Effector memory CD8-positive, alpha-beta T cell (primary cell): ENCODE measurements at places on chromosomes 13 and 19.

- no peak for DNase-seq
- no peaks in the 10 kb centered on the region for H3K27me3 ChIP-seq
- peak overlapping the region; percentile 96 for H3K27ac ChIP-seq
- peaks cover 36% of the 10 kb centered on the region for H3K36me3 ChIP-seq
- H3K4me1 ChIP-seq = peaks cover 21% of the 10 kb centered on the region
- peak overlapping the region; percentile 82 for H3K4me3 ChIP-seq
Observed at GRCh38 chr19:56403261-56403660, 871 bp upstream of the ZNF583 start.

DNA sequence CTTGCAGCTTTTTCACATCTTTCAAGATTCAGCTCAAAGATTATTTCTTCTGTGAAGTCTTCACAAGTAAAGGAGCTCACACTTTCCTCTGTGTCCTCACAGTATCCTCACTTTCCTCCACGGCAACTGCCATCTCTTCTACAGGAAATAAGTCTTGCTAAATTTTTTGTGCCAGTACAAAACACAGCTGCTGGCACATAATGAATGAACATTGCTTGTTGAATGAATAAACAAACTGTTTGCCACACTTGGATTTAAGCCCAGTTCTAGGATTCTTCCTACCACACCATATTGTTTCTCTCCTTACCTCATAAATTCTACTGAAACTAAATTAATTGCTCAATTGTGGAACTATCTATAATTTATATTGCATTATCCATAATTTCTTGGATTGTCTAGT, 59.5 kb downstream of the RAP2A start:
- no peaks in the 10 kb centered on the region for H3K4me1 ChIP-seq
- DNase-seq = no peak
- no peak overlapping the region for H3K27ac ChIP-seq
- H3K4me3 ChIP-seq = no peak overlapping the region

GRCh38 chr13:90246687-90247345, 1100.7 kb upstream of the MIR17HG start:
- no peaks in the 10 kb centered on the region for H3K4me1 ChIP-seq
- H3K27me3 ChIP-seq = no peaks in the 10 kb centered on the region
- no peak for DNase-seq
- H3K4me3 ChIP-seq = no peak overlapping the region

GRCh38 chr19:49364083-49364737, 533 bp downstream of the DKKL1 start:
- no peaks in the 10 kb centered on the region for H3K36me3 ChIP-seq
- no peak overlapping the region for H3K27ac ChIP-seq
- H3K27me3 ChIP-seq = peaks cover 12% of the 10 kb centered on the region
- peaks cover 11% of the 10 kb centered on the region for H3K4me1 ChIP-seq

- no peaks in the 10 kb centered on the region for H3K27me3 ChIP-seq
- peak overlapping the region; percentile 98 for H3K27ac ChIP-seq
- H3K4me3 ChIP-seq = peak overlapping the region; percentile 82
- peaks cover 63% of the 10 kb centered on the region for H3K4me1 ChIP-seq
Observed at GRCh38 chr19:14412324-14412995, 6.7 kb downstream of the DDX39A start.

- H3K27ac ChIP-seq = peak overlapping the region; percentile 82
- no peak for DNase-seq
- no peaks in the 10 kb centered on the region for H3K4me1 ChIP-seq
- H3K36me3 ChIP-seq = peaks cover 7% of the 10 kb centered on the region
Observed at GRCh38 chr19:51296336-51297093, 14.9 kb upstream of the IGLON5 start.

DNA sequence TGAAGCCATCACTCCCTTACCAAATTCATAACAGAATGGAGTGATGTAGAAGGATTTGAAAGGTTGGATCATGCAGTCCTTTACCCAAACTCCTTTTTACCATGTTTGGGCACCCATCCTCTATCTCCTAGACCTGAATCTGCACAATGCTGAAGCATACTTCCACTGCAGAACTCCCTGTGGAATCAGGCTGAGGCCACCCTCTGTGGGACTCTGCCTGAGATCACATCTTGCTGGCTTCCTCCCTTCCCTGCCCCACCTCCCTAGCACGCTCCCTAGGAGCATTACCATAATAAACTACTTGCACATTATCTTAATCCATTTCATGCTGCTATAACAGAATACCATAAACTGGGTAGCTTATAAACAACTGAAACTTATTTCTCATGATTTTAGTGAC, 68.4 kb upstream of the VSTM2B start:
- H3K27ac ChIP-seq = no peak overlapping the region
- no peaks in the 10 kb centered on the region for H3K4me1 ChIP-seq
- no peaks in the 10 kb centered on the region for H3K36me3 ChIP-seq
- peaks cover 57% of the 10 kb centered on the region for H3K27me3 ChIP-seq

DNA sequence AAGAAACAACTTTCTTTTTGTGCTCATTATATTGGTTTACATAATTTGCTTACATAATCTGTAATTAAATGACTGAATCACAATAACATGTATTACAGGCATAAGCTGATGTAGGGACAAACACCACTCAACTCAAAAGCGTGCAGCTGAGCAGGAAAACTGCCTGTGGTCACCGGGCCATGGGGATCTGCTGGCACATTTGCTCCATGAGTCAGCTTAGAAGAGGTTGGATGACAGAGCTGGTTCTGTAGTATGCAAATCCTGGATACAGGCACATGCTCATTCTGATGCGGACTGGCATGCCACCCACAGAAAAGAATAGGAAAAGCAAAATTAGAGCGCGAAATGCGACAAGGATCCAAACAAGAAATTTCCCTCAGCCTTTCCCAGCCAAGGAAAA, 128.6 kb downstream of the USP12 start:
- peaks cover 16% of the 10 kb centered on the region for H3K27me3 ChIP-seq
- DNase-seq = no peak
- H3K36me3 ChIP-seq = no peaks in the 10 kb centered on the region
- no peak overlapping the region for H3K4me3 ChIP-seq
- H3K4me1 ChIP-seq = peaks cover 5% of the 10 kb centered on the region

- H3K36me3 ChIP-seq = no peaks in the 10 kb centered on the region
- no peaks in the 10 kb centered on the region for H3K27me3 ChIP-seq
- H3K4me3 ChIP-seq = no peak overlapping the region
Observed at GRCh38 chr13:103961129-103961528, 894.9 kb upstream of the SLC10A2 start.

- no peak overlapping the region for H3K27ac ChIP-seq
- peaks cover 75% of the 10 kb centered on the region for H3K36me3 ChIP-seq
- no peak for DNase-seq
Observed at GRCh38 chr19:10362259-10362658, 18.1 kb downstream of the TYK2 start.

GRCh38 chr19:46892252-46893179, 31.7 kb downstream of the ARHGAP35 start:
- peaks cover 28% of the 10 kb centered on the region for H3K4me1 ChIP-seq
- H3K4me3 ChIP-seq = no peak overlapping the region
- no peaks in the 10 kb centered on the region for H3K27me3 ChIP-seq
- H3K36me3 ChIP-seq = peaks cover 4% of the 10 kb centered on the region
- no peak for DNase-seq

DNA sequence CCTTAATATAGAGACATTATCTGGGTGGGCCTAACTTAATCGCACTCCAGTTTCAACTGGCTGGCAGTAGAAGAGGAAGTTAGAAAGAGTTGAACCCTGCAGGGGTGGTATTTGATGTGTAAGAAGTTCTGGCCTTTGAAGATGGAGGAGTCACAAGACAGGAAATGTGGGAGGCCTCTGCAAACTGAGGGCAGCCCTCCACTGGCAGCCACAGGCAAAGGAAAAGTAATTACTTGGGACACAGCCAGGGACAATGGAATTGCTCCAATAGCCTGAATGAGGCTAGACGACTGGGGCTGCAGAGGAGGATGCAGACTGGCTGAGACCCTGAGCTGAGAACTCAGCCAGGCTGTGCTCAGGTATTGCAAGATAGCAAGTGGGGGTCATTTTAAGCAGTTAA, 703.3 kb upstream of the ARGLU1 start:
- H3K27me3 ChIP-seq = no peaks in the 10 kb centered on the region
- no peak overlapping the region for H3K4me3 ChIP-seq
- no peaks in the 10 kb centered on the region for H3K4me1 ChIP-seq
- no peaks in the 10 kb centered on the region for H3K36me3 ChIP-seq
- no peak for DNase-seq
- no peak overlapping the region for H3K27ac ChIP-seq

DNA sequence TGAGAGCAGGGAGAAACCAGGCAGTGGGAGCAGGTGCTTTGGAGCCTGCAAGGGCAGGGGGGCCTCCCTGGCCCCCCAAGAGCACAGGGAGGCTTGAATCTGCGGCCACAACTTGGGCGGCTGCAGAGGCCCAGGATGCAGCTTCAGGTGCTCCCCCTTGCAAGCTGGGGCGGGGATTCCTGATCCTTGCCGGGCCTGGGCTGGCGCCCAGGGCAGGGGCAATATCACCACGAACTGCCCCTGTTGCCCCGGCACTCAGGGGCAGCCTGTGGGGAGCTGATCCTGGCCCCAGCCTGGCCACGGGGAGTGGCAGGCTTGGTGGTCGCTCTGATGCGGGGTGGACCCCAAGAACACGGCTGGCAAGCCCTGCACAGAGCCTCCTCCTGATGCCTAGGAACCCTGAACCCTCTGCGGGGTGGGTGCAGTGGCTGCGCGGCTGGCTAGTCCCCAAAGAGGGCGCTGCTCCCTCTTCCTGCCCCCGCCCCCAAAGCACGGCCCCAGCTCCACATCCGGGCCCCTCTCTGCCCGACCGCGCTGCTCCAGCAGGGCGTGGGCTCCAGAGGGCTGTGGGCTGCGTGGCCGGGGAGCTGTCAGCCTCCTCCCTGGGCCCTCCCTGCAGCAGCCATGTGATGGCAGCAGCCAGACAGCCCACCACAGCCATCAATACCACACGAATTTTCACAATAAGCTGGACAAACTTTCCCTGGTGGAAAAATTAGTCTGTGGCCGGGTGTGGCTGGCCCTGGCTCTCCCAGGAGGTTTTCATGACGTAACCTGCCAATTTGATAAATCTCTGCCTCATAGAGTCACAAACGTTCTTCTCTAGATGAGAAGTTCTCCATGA, 21.0 kb downstream of the TNFSF9 start:
- DNase-seq = peak; percentile 65
- H3K27ac ChIP-seq = peak overlapping the region; percentile 65
- peak overlapping the region; percentile 61 for H3K4me3 ChIP-seq
- no peaks in the 10 kb centered on the region for H3K27me3 ChIP-seq
- peaks cover 3% of the 10 kb centered on the region for H3K4me1 ChIP-seq
